Stimulated activated CD4-positive, alpha-beta T cell treated with anti-CD3 and anti-CD28 coated beads, Interleukin-2, amount 100 ng/mL, for 24 hours (primary cell): ENCODE measurements at places on chromosomes 4 and X.
A peak's percentile ranks its signal among the peaks of the same experiment; 100 is the strongest.

DNA sequence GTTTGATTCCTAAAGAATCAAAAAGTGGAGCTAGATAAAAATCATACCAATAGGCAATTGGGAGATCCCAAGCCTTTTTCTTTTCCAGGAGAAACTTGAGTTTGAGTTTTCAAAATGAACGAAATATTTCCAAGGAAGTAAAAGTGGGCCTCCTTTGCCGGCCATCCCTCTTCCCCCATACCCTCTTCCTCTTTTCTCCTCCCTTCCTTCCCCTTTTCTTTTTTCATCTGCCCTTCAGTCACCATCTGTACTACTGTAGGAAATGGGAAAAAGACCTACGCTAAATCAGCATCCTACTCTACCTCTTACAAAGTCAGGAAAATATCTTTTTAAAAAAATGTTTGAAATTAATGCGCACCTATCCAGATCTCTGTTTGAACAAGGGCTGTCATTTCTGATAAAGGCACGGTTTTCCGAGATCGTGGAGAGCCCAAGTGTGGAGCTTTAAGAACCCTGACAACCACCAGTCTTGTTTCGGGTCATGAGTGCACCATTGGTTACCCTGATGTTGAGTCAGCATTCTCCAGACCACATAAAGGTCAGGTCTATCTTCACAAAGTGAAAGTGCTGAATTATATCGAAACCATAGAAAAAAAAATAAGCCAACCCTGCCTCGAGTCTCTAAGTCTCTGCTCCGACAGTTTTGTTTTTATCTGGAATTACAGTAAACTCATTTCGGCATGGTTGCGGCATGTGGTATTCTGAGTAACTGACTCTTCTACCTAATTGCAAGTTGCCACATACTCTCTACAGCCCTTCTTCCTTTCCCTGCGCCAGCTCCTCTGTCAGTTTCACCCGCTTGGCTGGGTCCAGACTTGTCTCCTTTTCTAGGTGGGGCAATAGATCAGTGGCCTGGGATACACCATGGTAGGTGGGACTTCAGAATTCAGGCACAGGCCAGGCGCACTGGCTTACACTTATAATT lies 140.2 kb upstream of the KLF3 start:
- peak; percentile 63 for DNase-seq

DNA sequence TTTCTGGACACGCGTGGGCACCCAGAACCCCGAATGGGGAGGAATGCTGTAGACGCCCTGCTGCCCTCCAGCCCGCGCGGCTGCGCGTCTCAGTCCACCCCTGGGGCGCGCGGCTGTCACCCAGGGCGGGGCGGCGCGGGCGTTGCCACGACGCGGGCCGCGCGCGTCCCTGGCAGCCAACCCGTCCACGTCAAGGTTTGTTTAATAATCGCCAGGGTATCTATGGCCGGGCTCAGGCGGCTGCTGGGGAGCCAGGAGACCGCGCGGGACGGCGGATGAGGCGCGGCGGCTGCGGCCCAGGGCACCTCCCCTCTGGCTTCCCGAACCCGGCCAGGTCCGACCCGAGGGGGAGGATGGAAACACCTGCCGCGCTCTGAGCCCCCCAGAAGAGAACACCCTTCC lies at the start of gene SPATA18:
Gene SPATA18 (plus strand): TSS at position 92 of the 402 bp plus-strand sequence. CDS start 401 bp downstream, outside the sequence.
- peak; percentile 10 for DNase-seq

DNA sequence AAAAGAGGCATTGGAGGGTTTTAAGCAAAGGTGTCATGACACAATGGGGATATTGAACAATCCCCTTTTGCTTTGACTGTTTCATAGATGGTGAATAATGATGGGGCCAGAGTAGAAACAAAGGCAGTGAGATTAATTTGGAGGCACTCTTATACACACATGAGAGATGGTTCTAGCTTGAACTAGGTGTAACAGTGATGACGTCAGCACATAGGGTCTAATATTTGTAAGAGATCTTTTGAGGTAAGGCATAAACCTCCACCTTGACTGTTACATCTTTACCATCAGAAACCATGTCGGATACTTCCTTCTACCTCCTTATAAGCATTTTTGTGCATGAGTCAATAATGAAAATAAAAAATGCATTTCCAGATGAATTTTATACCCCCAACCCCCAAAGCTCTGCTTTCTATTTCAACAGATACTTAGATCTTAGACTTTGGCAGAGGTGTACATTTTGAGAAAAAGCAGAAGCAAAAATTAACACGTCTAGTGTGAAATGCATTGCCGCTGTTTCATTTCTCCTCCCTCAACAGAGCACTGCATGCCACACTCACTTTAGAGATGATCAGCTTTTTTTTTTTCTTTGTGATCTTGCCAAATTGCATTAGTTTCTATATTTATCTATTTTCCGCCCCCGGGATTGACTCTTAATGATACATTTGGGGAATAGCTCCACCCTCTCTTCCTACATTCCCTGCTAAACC lies 87.2 kb downstream of the HS3ST1 start:
- no peak for DNase-seq

- DNase-seq, result no peak
Measured at GRCh38 chr4:102580463-102580842, 79.3 kb downstream of the NFKB1 start.

DNA sequence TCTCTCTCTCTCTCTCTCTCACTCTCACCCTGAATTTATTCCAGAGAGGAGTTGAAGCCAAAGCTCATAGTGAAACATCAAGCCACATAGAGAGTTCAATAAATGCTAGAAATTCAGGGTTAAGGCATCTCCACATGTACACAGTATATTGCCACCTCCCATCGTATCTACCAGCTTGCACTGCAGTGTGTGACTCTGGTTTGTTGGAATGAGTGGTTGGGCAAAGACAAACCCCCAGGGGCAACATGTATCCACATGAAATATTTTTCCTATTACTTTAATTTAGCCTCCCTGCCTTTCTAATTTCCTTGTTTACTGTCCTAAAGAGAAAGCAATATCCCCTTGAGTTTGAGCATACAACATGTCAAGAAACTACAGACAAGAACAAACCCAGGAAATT lies 247.3 kb downstream of the SPATA18 start:
- no peak for DNase-seq

GRCh38 chr4:148171596-148171995 lies 270.6 kb downstream of the NR3C2 start:
- no peak for DNase-seq

GRCh38 chr4:89254847-89255246 lies 52.8 kb downstream of the GPRIN3 start:
- DNase-seq, result peak; percentile 33
